Hematopoietic multipotent progenitor cell treated with erythropoietin and hydrocortisone succinate and interleukin-3 and kit ligand, for 6 days (in vitro differentiated cells): ENCODE measurements at places on chromosomes 11 and 22.

DNA sequence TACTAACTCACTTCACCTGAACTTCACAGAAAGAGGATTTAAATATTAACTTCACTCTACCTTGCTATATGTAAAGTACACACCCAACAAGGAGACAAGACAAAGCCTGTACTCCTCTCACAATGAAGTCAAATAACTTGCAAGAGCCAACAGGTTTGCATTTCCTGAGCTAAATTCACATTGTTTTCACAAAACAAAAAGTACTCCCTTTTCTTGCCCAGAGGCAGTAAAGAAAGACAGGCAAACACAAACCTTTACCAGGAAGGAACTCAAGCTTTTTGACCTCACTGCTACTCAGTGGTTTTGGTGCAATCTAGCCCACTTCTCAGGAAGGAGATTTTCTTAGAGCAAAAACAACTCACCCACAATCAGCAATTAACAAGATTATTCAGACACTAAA is 15.7 kb downstream of the USP28 start:
- DNase-seq = no peak

- no peak for DNase-seq
Measured at GRCh38 chr11:93396316-93396715, 65.8 kb downstream of the DEUP1 start.

DNA sequence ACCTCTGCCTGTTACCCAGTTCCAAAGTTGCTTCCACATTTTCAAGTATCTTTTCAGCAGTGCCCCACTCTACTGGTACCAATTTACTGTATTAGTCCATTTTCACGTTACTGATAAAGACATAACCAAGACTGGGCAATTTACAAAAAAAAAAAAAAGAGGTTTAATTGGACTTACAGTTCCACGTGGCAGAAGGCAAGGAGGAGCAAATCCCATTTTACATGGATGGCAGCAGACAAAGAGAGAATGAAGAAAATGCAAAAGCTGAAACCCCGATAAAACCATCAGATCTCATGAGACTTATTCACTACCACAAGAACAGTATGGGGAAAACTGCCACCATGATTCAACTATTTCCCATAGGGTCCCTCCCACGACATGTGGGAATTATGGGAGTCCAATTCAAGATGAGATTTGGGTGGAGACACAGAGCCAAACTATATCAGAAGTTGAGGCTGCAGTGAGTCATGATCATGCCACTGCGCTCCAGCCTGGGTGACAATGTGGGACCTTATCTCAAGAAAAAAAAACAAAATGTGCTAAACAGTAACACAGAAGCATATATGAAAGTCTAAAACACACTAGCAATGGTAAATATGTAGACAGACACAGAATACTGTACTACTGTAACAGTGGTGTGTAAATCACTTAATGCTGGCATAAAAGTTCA is 190.3 kb upstream of the ZC3H12C start:
- peak; percentile 48 for DNase-seq

GRCh38 chr11:17905477-17905876 is 107.4 kb downstream of the SERGEF start:
- no peak for DNase-seq

GRCh38 chr22:50627642-50628542 is at the start of gene ARSA:
Gene ARSA, minus strand, starts transcription at chr22:50628152. Its CDS starts 373 bp downstream, at chr22:50627779.
- peak; percentile 87 for DNase-seq

GRCh38 chr11:1522081-1522424 is 35.5 kb upstream of the MOB2 start:
- DNase-seq = no peak

DNA sequence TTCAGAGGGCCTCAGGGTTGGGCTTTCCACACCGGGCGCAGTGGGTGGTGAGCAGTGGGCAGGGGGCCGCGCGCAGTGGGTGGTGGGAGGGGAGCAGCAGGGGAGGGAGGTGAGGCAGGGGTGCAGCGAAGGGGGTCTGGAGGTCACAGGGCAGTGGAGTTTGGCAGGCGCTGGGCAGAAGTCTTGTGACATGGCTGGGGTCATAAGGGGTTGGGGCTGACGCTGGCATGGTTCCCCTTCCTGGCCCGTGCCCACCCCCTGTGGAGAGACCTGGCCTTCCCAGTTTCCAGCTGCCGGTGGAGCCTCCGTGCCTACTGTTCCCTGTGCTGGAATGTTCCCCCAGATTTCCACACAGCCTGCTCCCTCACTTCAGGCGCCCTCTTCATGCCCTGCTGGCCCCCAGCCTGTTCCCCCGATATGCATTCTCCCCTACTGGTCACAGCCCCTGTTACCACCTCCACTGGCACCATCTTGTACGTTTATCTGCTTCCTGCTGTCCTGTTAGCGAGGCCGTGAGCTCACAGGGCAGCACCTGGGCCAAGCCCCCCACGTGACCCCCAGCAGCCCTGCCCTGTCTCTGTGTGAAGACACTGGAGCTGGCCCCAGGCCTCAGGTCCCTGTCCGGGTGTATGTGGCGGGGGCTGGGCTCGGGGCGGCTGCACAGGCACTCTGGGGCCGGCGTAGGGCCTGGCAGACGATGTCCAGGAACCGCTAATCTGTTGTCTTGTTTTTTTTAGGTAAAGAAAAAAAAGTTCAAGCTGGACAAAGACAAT is 111.6 kb downstream of the KCNQ1OT1 start:
- DNase-seq = no peak
